ENCODE measurements at places on chromosomes 13 and 19. TPM values are rescaled to one million over a fixed set of nuclear protein-coding genes. Genes with fewer than 3 reads are reported as not detected.

ZNF57 gene
- 7.2 TPM for total RNA-seq

GRCh38 chr13:73828811-73829210 lies 305.4 kb downstream of the KLF12 start:
- no peaks in the 10 kb centered on the region for H3K27me3 ChIP-seq
- H3K36me3 ChIP-seq = no peaks in the 10 kb centered on the region
- no peak overlapping the region for H3K27ac ChIP-seq
- DNase-seq = no peak

DNA sequence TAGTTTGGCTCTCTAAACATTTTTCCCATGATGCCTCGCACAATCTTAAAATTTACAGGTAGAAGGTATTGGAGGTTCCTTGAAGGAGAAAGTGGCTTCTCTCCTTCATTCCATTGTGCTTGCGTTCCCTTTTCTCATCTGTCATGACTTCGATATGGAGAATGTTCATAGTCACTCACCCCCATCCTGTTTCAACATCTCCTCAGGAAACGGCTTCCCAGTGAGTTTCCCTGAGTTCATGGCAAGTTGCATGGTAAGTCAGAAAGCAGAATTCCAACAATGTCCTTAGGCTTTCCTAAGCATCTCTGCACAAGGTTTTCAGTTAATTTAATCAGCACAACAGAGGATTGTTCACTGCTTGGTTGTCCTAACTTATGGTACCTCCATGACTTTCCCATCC lies 581.8 kb upstream of the SLITRK5 start:
- H3K4me3 ChIP-seq = no peak overlapping the region
- H3K36me3 ChIP-seq = no peaks in the 10 kb centered on the region
- H3K27me3 ChIP-seq = no peaks in the 10 kb centered on the region

GRCh38 chr19:28148554-28148953 lies 1064.4 kb downstream of the UQCRFS1 start:
- no peak overlapping the region for H3K27ac ChIP-seq
- H3K36me3 ChIP-seq = no peaks in the 10 kb centered on the region
- DNase-seq = no peak
- no peak overlapping the region for H3K4me3 ChIP-seq

DNA sequence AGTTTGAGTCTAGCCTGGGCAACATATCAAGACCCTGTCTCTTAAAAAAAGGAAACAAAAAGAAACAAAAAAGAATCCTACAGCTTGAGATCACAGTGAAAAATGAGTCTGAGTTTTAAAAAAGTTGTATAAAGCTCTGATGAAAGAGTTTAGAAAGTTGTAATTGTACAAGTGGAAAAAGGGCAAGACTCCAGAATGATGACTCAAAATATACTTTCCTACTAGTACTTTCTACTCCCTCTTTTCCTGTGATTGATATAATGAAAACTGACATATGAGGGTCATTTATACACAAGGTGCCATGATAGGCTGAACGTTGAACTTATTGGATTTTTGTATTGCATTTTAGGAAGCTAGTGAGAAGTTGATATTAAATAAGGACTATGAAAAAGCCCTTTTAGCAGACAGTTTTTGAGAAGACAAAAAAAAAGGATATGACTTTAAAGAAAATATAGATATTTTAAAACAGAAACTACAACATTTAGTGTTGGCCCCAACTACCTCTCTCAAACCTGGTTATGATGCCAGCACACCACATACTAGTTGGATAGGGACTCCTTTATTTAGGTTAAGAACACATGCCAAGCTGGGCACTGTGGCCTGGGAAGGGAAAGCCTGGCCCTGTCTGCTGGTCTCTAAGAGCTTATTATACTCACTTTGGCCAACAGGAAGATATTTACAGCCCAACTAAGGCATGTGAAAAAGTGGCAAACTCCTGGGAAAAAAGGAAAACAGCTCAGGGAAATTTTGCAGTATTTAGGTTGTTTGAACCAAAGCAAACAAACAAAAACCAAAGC lies 116.6 kb downstream of the KL start:
- H3K27me3 ChIP-seq = no peaks in the 10 kb centered on the region
- DNase-seq = no peak
- H3K4me1 ChIP-seq = peaks cover 3% of the 10 kb centered on the region
- H3K27ac ChIP-seq = no peak overlapping the region
- H3K4me3 ChIP-seq = no peak overlapping the region

- no peaks in the 10 kb centered on the region for H3K27me3 ChIP-seq
- no peak for DNase-seq
- H3K4me1 ChIP-seq = no peaks in the 10 kb centered on the region
- H3K27ac ChIP-seq = no peak overlapping the region
- H3K4me3 ChIP-seq = no peak overlapping the region
Observed at GRCh38 chr13:58884353-58885209, 1253.0 kb downstream of the PCDH17 start.

Measured in upper lobe of right lung (tissue), 1 donor.